ENCODE measurements at places on chromosomes 16 and 17.

DNA sequence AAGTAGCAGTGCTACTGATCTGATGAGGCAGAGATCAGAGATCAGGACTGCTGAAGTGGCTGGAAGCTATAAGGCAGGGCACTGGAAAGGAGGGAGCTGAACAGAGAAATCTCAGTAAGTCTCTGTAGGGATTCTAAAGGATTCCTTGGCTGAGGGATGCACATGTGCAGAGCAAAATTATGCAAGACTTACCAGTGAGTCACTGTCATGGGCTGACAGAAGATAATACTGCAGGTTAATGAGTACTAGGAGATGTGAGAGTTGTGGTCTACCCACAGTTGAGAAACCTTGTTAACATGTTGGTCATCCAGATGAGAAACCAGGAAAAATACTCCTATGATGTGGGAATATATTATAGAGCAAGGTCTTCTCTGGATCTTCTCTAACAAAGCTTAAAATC is 378.1 kb downstream of the HAPSTR1 start:
- DNase-seq, result no peak

- DNase-seq, result no peak
These were observed 380.7 kb upstream of the PSMD7 start for GRCh38 chr16:73915935-73916334.

- DNase-seq, result no peak
These were observed 714 bp downstream of the ACSF3 start for GRCh38 chr16:89094252-89094879.

- no peak for DNase-seq
These were observed 43.8 kb downstream of the TBCD start for GRCh38 chr17:82795615-82796014.

DNA sequence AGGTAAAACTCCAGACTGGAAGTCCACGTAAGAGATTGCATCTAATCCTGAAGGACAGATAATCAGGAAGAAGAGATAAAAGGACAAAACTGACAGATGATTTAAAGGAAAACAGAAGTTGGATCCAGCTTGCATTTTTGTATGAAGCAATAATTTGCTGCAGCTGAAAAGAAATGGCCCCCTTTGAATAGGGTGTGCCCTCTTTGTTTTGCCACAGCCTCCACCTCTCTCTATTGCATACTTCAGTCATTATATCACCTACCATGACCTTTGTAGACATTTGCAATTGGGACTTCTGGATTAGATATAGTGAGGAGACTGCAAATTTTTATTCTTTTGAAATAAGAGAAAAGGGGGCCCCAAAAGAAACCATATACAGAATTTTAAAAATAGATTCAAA is 8.1 kb downstream of the NOG start:
- DNase-seq, result no peak

DNA sequence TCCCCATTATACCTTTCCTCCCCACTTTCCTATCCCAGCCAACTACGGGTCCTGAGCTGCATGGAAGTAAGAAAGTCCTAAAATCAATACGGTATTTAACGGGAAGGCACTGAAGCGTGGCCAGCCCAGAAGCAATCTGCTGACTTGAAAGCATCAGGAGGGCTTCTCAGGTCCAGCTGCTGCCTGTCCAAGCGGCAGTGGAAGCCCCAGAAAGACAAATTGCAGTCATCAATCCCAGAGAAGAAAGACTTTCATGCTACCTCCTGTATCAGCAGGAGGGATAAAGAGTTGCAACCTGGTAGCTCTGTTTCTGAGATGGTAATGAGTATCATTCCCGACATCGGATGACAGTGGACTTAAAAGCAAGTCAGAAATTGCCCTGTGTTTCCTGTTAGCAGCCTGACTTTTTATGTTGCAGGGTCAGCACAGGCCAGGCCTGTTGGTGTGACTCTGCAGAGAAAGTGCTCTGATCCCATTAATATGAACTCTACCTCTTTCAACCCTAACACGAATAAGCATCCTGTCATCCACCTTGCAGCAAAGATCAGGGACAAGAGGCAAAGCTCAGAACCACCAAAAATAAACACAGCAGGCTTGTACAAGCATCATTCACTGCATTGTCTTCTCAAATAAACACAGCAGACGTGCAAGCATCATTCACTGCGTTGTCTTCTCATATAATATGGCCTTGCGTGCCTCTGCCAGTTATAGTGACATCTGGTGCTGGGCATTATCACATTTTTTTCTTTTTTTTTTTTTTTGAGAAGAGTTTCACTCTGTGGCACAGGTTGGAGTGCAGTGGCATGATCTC is 358.6 kb upstream of the CDH11 start:
- DNase-seq, result no peak

- no peak for DNase-seq
These were observed 20.1 kb downstream of the COX11 start for GRCh38 chr17:54948380-54948779.

GRCh38 chr16:69793526-69793925 is 31.4 kb downstream of the WWP2 start:
- no peak for DNase-seq

DNA sequence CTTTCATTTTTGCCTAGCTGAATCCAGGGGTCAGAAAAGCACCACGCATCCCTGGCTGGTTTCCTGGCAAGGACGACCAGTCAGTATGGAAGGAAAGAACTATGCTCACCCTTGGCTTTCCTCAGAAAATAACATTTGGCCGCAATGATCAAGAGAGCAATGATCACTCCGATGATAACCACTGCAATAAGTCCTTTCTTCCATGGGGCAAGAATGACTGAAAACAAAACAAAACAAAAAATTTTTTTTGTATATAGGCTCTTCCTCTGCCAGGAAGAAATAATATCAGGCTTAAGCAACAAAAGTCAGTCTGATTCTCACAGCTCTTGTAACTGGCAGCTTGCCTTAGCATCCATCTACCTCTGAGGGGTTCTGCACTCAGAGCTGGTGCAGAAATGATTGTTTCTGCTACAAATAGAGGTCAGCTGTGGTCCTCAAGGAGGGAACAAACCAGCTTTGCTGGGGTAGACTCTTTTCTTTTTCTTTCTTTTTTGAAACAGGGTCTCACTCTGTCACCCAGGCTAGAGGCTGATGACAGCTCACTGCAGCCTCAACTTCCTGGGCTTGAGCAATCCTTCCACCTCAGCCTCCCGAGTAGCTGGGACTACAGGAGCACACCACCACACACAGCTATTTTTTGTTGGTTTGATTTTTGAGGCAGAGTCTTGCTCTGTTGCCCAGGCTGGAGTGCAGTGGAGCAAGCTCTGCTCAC is 35.7 kb downstream of the PECAM1 start:
- no peak for DNase-seq

GRCh38 chr17:77356109-77356689 is 215.4 kb downstream of the SEC14L1 start:
- DNase-seq, result no peak

GRCh38 chr17:62690168-62690897 is 62.9 kb downstream of the MRC2 start:
- no peak for DNase-seq

DNA sequence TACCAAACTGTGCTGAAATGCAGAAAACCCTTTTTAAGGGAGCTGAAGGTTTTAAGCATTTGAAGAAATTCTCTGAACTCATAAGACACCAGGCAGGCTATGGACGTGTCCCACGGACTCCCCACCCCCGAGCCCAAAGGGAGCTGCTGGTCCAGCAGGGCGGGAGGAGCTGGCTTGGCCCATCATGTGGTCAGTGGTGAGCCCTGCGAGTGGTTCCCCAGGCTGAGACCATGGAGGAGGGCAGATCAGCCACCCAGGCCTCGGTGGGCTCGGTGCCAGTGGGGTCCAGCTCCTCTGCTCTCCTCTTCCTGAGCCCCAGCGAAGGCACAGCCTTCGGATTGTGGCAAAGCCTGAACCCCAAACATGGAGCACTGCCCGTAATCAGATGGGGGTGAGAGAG is 27.0 kb downstream of the LGALS3BP start:
- DNase-seq, result no peak

- no peak for DNase-seq
These were observed 272.3 kb downstream of the FOXL1 start for GRCh38 chr16:86850670-86851069.

DNA sequence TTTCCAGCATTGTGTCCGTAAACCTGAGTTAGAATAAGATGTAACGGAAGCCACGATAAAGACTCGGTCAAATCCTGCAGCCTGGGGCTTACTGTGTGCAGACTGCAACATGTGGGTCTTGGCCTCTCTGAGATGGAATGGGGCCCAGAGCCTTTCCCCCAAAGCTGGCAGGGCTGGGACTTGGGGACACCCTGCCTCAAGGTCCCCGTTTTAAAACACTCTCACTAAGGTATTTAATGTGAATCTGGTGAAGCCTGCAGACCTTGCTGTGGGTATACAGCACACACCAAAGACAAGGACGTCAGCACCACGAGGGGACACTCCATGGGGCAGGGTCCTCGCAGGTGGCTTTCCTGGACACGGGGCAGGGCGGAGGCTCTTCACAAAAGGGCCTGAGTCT is 2.1 kb downstream of the NDUFAF8 start:
- DNase-seq, result no peak

- no peak for DNase-seq
These were observed 6.9 kb downstream of the CARD14 start for GRCh38 chr17:80176757-80177156.

- no peak for DNase-seq
These were observed 128.3 kb upstream of the NUDT7 start for GRCh38 chr16:77594057-77594456.

DNA sequence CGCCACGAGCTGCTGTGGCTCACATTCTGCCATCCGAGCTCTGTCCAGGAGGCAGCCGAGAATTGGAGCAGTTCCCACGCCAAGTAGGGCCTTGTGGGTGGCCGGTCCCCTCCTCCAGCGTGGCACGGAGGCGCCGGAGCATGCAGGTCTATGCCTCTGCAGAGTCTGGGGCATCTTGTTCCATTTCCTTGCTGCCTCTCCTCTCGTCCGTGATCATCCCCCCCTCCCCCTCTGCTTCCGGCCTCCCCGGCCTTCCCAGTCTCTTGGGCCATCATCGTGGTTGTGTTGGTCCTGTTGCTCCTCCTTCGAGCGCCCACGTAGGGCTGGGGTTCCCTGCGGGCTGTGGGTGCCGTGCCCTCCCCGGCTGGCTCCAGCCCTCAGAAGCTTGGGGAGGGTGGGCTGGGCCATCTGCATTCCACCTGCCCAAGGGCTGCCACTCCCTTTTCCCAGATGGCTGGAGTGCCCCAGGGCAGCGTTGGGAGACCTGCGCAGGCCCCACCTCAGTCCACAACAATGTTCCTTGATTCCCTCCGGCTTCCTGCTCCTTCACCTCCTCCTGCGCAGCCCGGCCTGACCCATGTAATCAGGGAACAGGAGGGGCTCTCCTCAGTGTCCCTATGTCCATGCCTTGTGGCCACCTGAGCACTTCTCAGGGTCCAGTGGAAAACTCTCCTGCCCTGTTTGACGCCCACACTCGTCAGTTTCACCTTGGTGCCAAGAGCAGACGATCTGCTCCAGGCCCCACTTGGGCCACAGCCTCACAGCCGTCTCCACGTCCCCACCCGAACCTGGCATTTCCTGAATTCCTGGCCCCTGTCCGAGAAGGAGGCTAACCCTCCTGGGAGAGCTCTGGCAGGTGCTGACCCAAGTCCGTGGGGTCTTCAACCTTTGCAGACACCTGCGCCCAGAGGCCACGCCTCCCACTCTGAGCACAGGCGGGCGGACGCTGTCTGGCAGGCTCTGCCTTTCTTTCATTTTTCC is 37.1 kb downstream of the BAIAP2 start:
- no peak for DNase-seq

DNA sequence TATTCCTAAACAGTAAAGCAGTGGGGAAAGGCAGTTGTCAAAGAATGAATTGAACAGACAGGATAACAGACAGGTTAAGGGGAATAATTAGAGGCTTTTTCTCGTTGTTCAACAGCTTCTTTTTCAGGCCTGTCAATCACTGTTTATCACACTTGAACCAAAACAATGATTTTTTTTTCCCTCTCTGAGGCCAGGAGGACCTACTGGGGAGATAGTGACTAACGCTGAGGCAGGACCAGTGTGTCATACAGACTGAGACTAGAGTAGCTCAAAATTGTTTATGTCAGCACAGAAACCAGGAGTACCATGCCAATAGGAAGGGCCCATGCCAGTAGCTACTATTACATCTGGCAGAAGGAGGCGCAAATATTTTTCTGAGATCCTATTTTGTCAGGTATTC is 41.3 kb upstream of the NLK start:
- DNase-seq, result no peak

DNA sequence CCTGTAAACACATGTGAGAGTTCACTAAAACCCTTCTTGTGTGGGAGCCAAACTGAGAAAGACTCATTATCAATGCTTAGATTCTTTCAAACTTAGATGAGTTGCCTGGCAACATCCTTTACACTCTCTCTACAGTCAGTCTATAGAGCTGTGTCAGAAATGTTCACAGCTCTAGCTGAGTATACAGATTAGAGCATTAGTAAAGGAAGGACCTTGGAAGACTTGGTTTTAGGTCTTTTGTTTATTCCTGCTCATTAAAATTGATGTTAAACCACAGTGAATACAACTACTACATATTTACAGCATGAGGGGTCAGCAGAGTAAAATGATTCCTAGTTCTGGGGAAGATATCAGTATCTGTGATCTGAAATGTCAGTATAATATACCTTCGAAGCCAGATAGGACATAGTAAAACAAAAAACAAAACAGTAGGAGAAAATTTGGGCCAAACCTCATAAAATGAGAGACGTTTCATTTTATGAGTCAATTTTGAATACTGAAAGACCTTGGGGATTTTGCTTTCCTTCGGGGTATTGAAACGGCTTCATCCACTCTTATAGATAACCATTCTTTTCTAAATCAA is 186.0 kb downstream of the TANC2 start:
- DNase-seq, result no peak

GRCh38 chr17:47989700-47990099 is 18.8 kb downstream of the CDK5RAP3 start:
- no peak for DNase-seq

DNA sequence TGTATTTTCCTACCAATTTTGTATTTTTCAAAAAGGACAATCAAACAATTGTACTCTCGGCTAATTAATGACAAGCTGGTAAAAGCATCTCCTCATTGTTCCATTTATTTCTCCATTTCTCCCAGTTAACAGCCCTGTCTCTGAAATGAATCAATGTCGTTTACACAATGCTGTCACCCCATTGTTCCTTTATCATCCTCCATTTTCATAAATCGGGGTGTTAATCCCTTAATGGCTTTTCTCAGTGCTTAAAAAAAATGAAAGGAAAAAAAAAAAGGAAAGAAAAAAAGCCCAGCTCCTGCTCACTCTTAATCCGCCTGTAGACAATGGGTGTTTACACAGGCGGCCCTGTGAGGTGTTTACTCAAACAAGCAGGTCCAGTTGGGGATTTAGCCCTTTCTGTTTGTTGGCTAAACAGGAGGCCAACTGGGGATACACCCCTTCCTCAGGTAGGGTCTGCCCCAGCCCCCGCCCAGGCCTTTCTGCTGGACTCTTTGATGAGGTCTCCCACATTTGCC is 86.8 kb upstream of the SALL1 start:
- DNase-seq, result no peak

DNA sequence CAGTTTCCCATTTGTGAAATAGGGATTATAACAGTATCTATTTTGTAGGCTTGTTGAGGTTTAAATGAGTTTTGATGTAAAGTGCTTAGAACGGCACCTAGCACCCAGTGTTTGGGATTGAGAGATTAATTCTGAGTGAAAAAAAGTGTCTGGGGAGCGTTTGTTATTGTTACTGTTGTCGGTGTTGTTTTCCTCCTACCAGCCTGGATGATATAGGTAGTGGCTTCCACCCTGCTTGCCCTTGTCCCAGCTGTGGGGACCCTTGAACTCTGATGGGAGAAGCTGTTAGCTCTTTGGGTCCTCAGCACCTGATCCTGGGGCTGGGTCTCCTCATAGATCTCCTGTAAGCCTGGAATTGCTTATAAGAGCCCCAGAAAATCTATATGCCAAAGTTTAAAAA is 4.9 kb downstream of the FMNL1 start:
- no peak for DNase-seq

GRCh38 chr17:44664867-44665266 is 8.6 kb downstream of the MEIOC start:
- no peak for DNase-seq
